ENCODE measurements at places on chromosomes 1 and 21. TPM values are rescaled to one million over a fixed set of nuclear protein-coding genes. Genes with fewer than 3 reads are reported as not detected.

CRB1 gene
- total RNA-seq, result not detected

RGSL1 gene
- total RNA-seq, result not detected

LRRN2 gene
- total RNA-seq, result not detected

DNA sequence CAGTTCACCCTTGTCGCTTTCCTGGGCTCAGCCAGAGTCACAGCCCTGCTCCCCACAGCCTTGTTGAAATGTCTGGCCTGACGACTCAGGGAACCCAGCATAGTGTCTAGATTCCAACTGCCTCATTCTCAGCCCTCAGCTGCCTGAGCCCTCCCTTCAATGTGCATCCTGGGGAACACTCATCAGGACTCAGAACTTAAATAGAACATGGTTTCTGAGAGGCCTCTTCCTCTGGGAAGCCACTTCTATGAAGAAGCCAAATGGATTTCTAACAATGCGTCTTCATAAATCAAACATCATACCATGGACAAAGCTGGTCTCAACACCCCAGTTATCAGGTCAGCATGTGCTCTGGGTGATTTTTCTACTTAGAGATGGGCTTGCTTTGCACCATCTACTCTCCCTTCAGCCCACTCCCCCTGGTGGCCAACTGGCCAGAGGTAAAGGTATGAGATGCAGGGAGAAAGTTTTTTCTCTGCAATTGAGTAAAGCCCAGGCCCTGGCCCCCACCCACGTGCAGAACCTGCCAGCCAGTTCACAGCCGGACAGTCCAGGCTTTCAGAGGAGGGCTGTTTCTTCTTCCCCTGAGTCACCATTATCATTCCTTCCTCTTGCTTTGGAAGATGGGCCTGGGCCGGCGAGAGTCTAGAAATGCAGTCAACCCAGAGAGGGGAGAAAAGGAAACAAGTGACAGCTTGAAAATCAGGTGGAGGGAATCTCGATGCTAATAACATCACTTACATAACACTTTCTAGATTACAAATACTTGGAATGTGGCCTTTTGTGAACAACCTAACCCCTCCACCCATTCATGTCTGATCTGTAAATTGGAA lies 32.1 kb downstream of the CD244 start:
- DNase-seq, result peak; percentile 65

DNA sequence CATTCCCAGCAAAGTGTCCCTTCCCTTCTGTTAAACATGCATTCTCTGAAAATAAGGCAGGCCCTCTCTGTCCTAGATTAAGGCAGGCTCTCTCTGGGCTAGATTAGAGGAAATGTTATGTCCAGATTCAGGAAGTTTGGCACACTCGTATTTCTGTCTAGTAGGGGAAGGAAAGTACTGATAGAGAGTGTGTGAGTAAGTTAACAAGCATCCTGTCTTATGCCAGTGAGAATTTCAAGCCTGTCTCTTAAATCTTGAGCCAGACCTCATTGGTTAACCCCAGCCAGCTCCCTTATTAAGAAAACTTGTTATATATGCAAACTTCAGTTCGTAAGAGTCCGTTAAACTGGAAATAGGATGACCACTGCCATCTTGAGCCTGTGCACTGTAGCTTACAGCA lies 31.6 kb downstream of the IGSF5 start:
- DNase-seq, result no peak
